Stimulated activated CD4-positive, alpha-beta T cell treated with anti-CD3 and anti-CD28 coated beads, Interleukin-15, amount 100 ng/mL, for 1 hour (primary cell): ENCODE measurements at places on chromosomes 2 and 18.

GRCh38 chr18:36177913-36178312 lies 9.4 kb upstream of the MOCOS start:
- DNase-seq = no peak

- DNase-seq = no peak
These were observed 86.7 kb downstream of the KCNS3 start for GRCh38 chr2:17965196-17965595.

- no peak for DNase-seq
These were observed 25.4 kb upstream of the ACADL start for GRCh38 chr2:210250622-210251021.

GRCh38 chr2:217075268-217076057 lies 215.6 kb upstream of the TNP1 start:
- no peak for DNase-seq
